ENCODE measurements at places on chromosomes 1 and 21.

DNA sequence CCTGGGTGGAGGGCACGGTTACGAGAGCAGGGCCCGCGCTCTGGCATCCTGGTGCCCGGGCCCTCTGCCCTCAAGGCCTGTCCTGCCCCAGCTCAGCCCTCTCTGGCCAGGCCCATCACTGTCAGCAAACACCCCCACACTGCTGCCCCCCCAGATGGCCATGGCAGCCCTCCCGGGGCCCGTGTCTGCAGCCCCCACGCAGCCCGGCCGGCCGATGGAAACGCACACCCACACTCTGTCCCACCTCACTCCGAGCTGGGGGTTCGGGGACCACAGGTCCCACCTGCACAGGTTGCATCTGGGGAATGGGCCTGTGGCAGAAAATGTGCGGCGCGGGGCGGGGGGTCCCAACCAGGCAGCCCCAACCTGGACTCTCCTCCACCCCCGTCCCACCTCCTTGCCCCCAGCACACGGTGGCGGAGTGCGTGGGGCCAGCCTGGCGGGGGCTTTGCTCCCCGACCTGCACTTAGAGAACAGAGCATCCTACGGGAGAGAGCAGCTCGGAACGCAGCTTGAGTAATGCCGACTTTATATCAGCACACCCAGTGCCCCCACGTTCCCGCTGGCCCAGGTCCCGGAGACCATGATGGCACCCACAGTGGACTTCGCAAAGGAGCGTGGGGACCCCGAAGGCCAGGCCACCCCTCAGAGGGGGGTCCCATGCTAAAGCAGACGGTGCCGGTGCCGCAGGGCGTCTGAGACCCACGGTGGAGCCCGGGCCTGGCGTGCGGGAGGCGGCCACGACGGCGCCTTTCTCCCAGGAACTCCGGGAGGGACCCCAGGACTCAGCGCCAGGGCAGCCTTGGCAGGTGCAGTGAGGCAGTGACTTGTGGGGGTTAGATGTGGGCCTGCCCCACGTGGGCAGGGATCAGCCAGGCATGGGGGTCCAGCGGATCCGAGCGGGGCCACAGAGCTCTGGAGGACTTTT, 7.5 kb upstream of the RNF223 start:
- DNase-seq, result no peak

GRCh38 chr1:245155272-245156040, 671 bp downstream of the KIF26B start:
- DNase-seq, result no peak

DNA sequence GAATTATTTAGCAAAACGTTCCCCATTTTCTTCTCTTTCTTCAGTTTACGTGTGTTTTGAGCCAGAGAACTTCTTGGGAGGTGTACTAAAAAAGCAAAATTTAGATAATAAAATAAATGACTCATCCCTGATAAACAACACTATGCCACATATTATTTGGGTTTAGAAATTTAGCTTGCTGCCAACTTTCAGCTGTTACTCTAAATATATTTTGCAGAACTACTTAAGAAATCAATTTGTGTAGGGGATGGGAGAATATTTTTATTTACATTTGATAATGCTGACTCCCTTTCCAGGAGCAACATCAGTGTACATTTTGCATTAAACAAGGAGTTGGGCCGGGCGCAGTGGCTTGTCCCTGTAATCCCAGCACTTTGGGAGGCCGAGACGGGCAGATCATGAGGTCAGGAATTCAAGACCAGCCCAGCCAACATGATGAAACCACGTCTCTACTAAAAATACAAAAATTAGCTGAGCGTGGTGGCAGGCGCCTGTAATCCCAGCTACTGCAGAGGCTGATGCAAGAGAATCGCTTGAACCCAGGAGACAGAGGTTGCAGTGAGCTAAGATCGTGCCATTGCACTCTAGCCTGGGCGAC, 151.4 kb upstream of the ZRANB2 start:
- no peak for DNase-seq

- DNase-seq, result no peak
Observed at GRCh38 chr1:31414980-31415370, 2.0 kb downstream of the SERINC2 start.

- peak; percentile 47 for DNase-seq
Observed at GRCh38 chr21:23853796-23854379, 1753.4 kb downstream of the MRPL39 start.

DNA sequence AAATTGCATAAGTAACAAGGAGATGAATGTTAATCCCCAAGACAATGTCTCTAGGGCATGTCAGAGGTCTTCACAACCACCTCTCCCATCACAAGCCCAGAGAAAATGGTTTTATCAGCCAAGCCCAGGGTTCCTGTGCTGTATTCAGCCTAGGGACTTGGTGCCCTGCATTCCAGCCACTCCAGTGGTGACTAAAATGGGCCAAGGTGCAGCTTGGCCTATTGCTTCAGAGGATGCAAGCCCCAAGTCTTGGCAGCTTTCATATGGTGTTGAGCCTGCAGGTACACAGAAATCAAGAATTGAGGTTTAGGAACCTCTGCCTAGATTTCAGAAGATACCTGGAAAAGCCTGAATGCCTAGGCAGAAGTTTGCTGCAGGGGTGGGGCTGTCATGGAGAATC, 1118.6 kb downstream of the PLA2G4A start:
- no peak for DNase-seq

DNA sequence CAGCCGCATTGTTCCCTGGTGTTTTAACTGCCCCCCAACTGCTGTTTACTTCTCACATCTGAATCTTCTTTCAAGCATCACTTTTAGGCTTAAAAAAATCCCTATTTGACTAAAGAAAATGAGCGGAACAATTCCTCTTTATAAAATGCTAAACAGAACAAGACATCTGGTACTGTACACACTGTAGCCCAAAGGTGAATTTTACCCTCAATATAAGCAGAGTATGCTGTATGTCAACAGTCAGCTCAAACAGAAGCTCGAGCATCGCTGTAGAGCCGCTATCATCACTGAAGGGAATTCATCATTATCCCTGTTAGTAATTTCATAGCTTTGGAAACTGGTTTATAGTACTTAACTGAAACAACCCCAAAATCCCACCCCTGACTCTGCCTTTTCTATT, 85.3 kb downstream of the LRRC8D start:
- DNase-seq, result no peak

GRCh38 chr21:15289896-15290841, 225.4 kb upstream of the NRIP1 start:
- no peak for DNase-seq

Data from CD4-positive, alpha-beta T cell treated with Interferon alpha-2 for 1 hour (primary cell).